ENCODE measurements at places on chromosomes 6 and 20.

- no peak for DNase-seq
- peak overlapping the region; percentile 57 for H3K4me3 ChIP-seq
- H3K4me1 ChIP-seq = peaks cover 33% of the 10 kb centered on the region
- H3K36me3 ChIP-seq = peaks cover 12% of the 10 kb centered on the region
- no peak overlapping the region for H3K27ac ChIP-seq
- H3K27me3 ChIP-seq = peaks cover 4% of the 10 kb centered on the region
These were observed 41.7 kb upstream of the ZBP1 start for GRCh38 chr20:57661746-57662455.

GRCh38 chr6:74780831-74781230 lies 425.0 kb downstream of the COL12A1 start:
- no peaks in the 10 kb centered on the region for H3K36me3 ChIP-seq
- H3K4me1 ChIP-seq = no peaks in the 10 kb centered on the region
- H3K27ac ChIP-seq = no peak overlapping the region
- H3K27me3 ChIP-seq = no peaks in the 10 kb centered on the region
- H3K4me3 ChIP-seq = no peak overlapping the region

- H3K4me3 ChIP-seq = no peak within 1 kb of the TSS
- no peaks in the 10 kb centered on the region for H3K4me1 ChIP-seq
- H3K27ac ChIP-seq = no peak within 1 kb of the TSS
- no peak for DNase-seq
These were observed at the start of gene GABRR1 for GRCh38 chr6:89217299-89217910. TSS of gene GABRR1 (minus strand) at chr6:89217358. CDS start at chr6:89217322, 36 bp downstream.

DNA sequence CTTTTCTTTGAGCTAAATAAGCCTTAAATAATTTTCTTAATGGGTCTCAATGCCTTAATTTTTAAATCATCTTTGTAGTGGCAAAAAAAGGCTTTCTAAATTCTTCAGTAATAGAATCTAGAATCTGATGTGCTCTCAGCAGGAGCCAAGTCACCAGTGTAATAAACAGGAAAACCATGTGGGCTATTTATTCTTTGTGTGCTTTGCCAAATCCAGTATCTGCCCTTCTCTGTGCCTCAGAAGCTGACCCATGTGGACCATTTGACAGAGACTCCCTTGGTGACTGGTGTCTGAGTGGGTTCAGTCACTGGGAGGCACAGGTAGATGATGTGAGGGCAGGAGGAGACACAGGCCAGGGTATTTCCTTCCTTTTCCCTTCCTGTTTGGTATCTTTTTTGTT lies 152.9 kb downstream of the PAK5 start:
- H3K4me1 ChIP-seq = no peaks in the 10 kb centered on the region
- peaks cover 5% of the 10 kb centered on the region for H3K27me3 ChIP-seq
- H3K27ac ChIP-seq = no peak overlapping the region
- DNase-seq = no peak

DNA sequence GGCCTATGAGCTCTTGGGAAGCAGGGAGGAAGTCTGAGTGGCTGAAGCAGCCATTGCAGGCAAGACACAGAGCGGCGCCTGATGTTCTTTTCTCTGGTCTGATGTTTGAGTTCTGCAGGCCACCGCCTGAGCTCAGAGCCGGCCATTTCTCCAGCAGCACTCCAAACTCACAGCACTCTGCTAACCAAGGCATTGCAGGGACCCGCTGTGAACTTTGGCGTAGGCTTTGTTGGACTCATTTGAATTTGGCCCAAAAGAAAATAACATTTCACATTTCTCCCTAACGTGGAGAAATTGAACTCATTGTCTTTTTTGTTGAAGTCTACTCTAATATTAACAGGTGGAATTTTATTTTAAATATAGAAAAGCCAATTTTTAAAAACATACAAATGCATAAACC lies 336.1 kb downstream of the FARS2 start:
- H3K27me3 ChIP-seq = no peaks in the 10 kb centered on the region
- H3K27ac ChIP-seq = no peak overlapping the region
- H3K36me3 ChIP-seq = peaks cover 3% of the 10 kb centered on the region
- DNase-seq = no peak
- no peaks in the 10 kb centered on the region for H3K4me1 ChIP-seq
- H3K4me3 ChIP-seq = no peak overlapping the region

DNA sequence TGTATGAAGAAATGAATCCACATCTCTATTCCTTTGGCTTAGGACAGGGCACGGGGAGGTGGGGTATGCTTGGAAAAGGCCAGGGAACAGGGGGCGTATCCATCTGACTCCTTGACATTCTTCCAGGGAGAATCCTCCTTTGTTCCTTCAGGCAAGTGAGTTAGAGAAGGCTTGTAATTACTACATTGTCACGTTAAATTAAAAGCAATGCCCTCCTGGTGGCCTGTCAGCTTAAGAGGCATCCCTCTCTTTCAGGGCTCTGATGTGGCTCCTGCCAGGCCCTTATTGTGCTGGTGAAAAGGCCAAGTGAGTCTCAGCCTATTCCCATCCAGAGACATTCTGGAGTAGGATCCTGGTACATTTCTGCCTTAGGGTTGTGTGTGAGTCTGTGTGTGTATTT lies 128.3 kb downstream of the FOXA2 start:
- H3K4me1 ChIP-seq = no peaks in the 10 kb centered on the region
- H3K27ac ChIP-seq = no peak overlapping the region
- H3K27me3 ChIP-seq = no peaks in the 10 kb centered on the region
- no peaks in the 10 kb centered on the region for H3K36me3 ChIP-seq
- H3K4me3 ChIP-seq = no peak overlapping the region

DNA sequence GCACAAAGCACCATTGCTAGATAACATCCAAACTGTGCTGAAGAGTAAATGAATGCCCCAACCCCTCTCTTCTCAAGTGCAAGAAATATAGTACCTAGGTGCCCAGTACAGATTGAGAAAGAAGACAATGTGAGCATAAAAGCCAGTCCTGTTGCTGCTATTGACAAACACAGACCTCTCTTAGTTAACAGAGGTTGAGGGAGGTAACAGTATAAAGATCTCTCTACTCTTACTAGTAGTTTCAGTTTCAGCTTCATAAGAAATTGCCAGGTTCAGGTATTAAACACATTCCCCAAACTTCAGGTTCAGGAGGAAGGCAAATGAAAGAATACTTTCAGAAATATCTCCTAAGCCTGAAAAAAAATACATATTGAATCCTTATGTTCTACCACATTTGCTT lies 31.4 kb downstream of the TBC1D32 start:
- H3K27ac ChIP-seq = no peak overlapping the region
- peaks cover 10% of the 10 kb centered on the region for H3K36me3 ChIP-seq
- H3K4me1 ChIP-seq = no peaks in the 10 kb centered on the region
- H3K4me3 ChIP-seq = no peak overlapping the region

DNA sequence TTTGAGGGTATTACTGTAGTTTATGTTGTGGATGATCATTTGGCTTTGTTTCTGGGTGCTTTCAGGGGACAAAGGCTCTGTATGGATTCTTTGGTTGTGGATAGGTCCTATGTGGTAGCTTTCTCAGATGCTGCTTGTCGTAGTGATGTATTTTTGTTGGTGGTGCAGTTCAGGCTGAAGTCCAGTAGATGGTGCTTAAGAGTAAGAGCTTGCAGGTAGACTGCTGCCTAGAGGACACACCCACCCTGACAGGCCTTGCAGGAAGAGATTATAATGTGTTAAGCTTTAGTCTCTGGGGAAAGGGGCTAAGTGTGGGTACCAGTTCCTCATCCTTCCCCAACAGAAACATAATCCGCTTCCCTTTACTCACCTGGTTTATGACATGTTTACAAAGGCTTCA lies 62.6 kb upstream of the ADGRB3 start:
- no peaks in the 10 kb centered on the region for H3K4me1 ChIP-seq
- no peaks in the 10 kb centered on the region for H3K36me3 ChIP-seq
- DNase-seq = no peak
- H3K4me3 ChIP-seq = no peak overlapping the region
- no peaks in the 10 kb centered on the region for H3K27me3 ChIP-seq

- no peaks in the 10 kb centered on the region for H3K4me1 ChIP-seq
- no peak for DNase-seq
- no peak overlapping the region for H3K27ac ChIP-seq
- H3K4me3 ChIP-seq = no peak overlapping the region
- H3K27me3 ChIP-seq = no peaks in the 10 kb centered on the region
These were observed 449.4 kb upstream of the CHD6 start for GRCh38 chr20:42067596-42067995.

DNA sequence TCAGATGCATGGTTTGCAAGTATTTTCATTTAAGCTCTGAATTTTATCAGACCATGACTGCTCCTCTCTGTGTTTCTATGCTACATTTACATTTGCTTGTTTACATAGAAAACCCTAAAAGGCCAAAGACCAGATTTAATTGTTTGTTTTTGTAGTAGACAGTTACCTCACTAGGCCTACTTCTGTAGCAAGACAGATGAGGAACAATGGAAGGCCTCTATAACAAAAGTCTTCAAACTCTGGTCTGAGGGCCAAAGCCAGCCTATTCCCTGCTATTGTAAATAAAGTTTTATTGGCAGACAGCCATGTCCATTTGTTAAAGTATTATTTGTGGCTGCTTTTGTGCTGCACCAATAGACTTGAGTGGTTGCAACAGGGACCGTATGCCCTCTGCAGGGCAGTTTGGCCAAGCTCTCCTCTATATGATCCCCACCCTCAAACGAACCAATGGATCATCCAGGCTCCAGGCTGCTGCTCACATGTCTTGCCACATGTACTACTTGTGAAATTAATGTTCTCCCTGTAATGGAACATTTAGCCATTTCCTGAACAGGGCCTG lies 182.0 kb downstream of the DOK5 start:
- DNase-seq = no peak
- H3K27me3 ChIP-seq = peaks cover 3% of the 10 kb centered on the region
- H3K36me3 ChIP-seq = no peaks in the 10 kb centered on the region

- no peaks in the 10 kb centered on the region for H3K36me3 ChIP-seq
- no peak for DNase-seq
- no peak overlapping the region for H3K4me3 ChIP-seq
- no peak overlapping the region for H3K27ac ChIP-seq
- H3K4me1 ChIP-seq = no peaks in the 10 kb centered on the region
These were observed 248.9 kb downstream of the TPBG start for GRCh38 chr6:82612475-82613039.

DNA sequence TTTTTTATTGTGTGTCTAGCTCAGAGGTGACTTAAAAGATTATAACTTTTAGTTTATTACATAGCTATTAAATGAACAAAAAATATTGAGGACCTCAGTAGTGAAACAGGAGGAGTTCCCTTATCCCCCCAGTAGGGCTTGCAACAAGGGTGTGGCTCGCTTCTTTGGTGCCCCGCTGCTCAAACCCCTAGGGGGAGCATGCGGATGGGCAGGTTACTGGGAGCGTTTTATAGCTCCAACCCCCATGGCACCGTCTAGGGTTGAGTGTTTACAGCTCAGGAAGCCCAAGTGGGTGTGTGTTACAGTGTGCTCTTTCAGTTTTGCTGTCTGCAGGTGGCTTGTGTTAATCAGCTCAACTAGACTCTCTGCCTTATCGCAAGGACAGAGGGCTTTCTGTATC lies 1513.7 kb downstream of the GRIK2 start:
- no peak for DNase-seq
- no peak overlapping the region for H3K27ac ChIP-seq
- no peaks in the 10 kb centered on the region for H3K36me3 ChIP-seq
- H3K27me3 ChIP-seq = no peaks in the 10 kb centered on the region

- H3K4me1 ChIP-seq = peaks cover 29% of the 10 kb centered on the region
- no peak overlapping the region for H3K27ac ChIP-seq
- H3K27me3 ChIP-seq = no peaks in the 10 kb centered on the region
- no peaks in the 10 kb centered on the region for H3K36me3 ChIP-seq
- no peak for DNase-seq
These were observed 60.9 kb downstream of the SULF2 start for GRCh38 chr20:47724396-47724795.

GRCh38 chr6:99933129-99933528 lies 60.9 kb downstream of the MCHR2 start:
- no peak overlapping the region for H3K27ac ChIP-seq
- no peaks in the 10 kb centered on the region for H3K4me1 ChIP-seq
- no peaks in the 10 kb centered on the region for H3K36me3 ChIP-seq

All from memory B cell (primary cell).